ENCODE measurements at places on chromosomes 1 and 21. TPM values are rescaled to one million over a fixed set of nuclear protein-coding genes. Genes with fewer than 3 reads are reported as not detected.

Gene TDRD10
- 2.9 TPM for total RNA-seq

Gene PSRC1
- 5.9 TPM for total RNA-seq

Gene CLDN17
- not detected for total RNA-seq

Gene FRRS1
- total RNA-seq: 12.1 TPM

Gene FASLG
- total RNA-seq: not detected

Gene KRTAP13-1
- total RNA-seq: not detected

Gene SLFNL1
- 0.16 TPM for total RNA-seq

DNA sequence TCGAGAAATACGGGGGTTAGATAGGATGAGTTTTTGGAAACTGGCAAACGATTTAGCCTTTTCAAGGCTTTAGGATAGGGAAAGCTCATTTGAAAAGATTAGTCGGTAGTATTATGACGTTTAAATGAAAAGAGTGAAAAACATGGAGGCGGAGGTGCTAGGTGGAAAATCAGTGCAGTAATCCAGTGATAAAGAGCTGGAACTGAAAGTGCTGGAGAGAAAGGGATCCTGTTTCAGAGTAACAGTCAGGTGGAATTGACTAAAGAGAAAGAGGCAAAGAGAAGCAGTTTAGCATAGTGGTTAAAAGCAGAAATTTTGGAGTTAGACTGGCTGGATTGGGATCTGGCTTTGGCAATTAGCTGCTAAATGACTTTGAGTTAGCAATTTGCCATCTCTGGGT lies 945 bp downstream of the WDR3 start:
- H3K4me1 ChIP-seq: peaks cover 8% of the 10 kb centered on the region
- peak overlapping the region; percentile 83 for H3K27ac ChIP-seq
- H3K27me3 ChIP-seq: no peaks in the 10 kb centered on the region
- DNase-seq: no peak

DNA sequence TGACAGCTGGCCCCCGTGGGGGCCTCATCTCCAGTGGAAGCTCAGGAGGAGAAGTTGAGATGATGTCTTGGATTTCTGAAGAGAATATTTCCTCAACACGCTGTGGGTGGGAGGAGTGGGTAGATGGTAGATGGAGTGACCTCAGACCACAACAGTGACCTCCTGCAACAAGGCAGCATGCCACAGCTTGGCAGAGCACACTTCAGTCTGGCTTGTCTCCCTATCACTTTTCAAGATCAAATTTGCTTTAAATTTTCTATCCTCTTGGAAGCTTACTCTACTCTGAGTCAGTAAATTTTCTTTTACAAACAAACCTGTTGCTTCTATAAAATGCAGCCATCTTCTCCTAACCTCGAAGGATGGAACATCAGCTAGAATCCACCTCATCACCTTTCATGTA lies 59.7 kb downstream of the NTPCR start:
- H3K4me1 ChIP-seq: no peaks in the 10 kb centered on the region
- H3K4me3 ChIP-seq: no peak overlapping the region
- no peaks in the 10 kb centered on the region for H3K27me3 ChIP-seq
- no peak for DNase-seq
- no peaks in the 10 kb centered on the region for H3K36me3 ChIP-seq
- no peak overlapping the region for H3K27ac ChIP-seq

DNA sequence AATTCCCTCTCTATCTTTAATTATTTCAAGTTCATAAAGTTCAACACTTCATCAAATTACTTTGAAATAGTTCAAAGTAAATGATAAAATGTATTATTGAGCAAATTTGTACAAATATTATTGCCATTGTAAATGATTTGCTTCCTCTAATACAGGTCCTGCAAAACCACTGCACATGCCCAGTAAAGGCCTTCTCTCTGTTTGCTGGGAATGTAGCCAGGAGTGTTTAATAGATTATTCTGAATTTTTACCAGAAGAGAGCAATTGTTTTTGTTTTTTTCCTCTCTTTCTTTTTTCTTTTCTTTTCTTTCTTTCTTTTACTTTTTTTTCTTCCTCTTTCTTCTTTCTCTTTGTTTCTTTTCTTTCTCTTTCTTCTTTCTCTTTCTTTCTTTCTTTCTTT lies 486.3 kb downstream of the PTBP2 start:
- H3K27ac ChIP-seq: no peak overlapping the region
- H3K4me1 ChIP-seq: no peaks in the 10 kb centered on the region
- no peak overlapping the region for H3K4me3 ChIP-seq
- no peaks in the 10 kb centered on the region for H3K27me3 ChIP-seq
- no peak for DNase-seq

DNA sequence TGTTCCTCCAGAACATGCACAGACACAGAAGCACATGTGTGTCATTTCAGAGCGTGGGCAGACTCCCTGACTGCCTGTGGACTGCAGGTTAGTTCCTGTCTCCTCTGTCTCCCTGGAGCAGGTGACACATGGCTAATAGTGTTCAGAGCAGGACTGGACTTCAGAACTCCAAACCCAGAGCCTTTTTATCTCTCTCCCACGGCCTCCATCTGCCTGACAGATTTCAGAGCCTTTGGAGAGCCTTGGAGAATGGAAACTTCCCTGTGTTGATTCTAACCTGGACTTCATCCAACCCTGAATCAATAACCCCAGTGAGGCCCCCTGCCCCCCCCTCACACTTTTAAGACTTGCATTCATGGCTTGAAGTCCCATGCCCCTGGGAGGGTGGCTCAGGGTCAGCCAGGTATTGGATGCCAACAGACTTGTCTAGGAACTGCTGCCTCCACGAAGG lies 44.4 kb downstream of the C1orf198 start:
- H3K4me3 ChIP-seq: no peak overlapping the region
- H3K36me3 ChIP-seq: no peaks in the 10 kb centered on the region

DNA sequence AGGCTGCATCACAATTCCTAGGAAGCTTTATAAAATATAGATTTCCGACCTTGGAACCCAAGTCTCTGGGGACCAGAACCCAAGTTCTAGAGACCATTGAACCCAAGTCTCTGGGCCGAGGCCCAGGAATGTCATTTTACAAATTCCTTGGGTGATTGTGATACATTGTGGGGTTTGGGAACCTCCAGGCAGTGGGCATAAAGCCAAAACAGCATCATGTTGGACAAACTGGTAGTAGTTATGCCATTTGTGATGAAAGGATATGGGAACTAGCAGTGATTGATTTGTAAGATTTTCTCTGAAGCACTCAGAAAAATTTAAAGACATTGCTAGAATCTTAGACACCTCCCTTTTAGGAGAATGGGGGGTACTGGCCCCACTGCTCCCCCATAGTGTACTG lies 160.2 kb downstream of the HIVEP3 start:
- DNase-seq: no peak
- H3K27me3 ChIP-seq: no peaks in the 10 kb centered on the region
- H3K4me1 ChIP-seq: no peaks in the 10 kb centered on the region
- H3K36me3 ChIP-seq: no peaks in the 10 kb centered on the region
- H3K27ac ChIP-seq: no peak overlapping the region
- H3K4me3 ChIP-seq: no peak overlapping the region

DNA sequence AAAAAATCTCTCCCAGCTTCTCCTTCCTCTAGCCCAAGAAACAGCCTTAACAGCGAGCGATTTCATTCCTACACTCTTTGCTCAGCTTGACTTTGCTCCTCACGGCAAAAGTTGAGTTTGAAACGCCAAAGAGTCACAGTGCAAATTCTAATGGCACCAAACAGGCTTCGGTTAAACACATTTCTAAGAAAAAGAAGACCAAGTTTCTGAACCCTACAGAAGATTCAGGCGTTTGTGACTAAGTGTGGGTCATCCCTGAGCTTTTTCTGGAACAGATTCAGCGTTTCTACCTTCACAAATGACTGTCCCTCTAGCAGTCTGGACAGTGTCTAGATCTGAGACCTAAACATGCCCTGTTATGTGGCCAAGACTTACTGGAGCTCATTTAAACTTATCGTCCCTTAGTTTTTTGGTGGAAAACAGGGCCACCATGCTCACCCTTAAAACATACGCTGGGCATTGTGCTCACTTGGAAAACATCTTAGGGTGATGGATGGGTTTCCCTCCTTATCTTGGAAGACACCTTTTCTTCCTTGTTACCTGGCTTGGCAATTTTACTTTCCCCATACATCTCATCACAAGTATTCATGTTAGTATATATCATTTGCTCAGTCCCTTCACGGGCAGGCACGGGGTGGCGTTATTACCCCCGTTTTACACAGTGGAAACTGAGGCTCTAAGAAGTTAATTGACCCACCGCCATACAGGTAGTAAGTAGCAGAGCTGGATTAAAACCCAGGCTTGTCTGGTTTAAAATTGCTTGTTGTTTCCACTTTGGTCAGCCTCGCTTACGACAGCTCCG lies 1.0 kb downstream of the C1orf198 start:
- H3K36me3 ChIP-seq: no peaks in the 10 kb centered on the region
- H3K4me3 ChIP-seq: peak overlapping the region; percentile 91
- H3K27me3 ChIP-seq: no peaks in the 10 kb centered on the region

DNA sequence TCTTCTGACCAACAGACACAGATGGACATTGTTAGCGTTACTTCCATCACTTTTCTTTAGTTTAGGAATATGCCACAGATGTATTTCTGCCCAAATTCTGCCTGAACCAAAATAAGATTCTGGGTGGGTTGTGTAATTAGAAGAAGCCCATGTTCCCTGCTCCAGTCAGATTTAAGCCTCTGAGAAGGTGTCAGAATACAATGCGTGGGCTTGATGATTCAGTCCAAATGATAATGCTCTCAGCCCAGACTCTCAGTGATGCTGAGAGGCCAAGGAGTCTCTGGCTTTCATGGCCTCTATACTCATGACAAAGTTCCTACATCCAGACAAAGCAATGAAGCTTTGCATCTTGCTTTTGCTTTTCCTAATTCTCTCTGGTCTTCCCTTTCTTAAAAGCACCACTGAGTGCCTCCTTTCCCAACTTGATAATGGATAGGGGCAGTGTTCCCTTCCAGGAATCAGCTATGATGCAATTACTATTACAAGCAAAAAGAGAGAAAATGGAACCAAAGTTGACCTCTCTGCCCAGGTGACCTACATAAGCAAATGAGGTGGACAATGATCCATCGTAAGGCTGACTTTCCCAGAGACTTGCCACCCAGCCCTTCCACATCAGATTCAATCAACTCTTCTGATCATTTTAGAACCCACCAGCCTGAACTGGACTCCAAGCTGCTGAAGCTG lies 8.8 kb downstream of the SEC16B start:
- DNase-seq: no peak
- no peaks in the 10 kb centered on the region for H3K4me1 ChIP-seq
- no peaks in the 10 kb centered on the region for H3K36me3 ChIP-seq
- H3K4me3 ChIP-seq: no peak overlapping the region
- H3K27ac ChIP-seq: no peak overlapping the region

- peak overlapping the region; percentile 71 for H3K27ac ChIP-seq
- H3K27me3 ChIP-seq: no peaks in the 10 kb centered on the region
- H3K4me3 ChIP-seq: peak overlapping the region; percentile 57
- DNase-seq: no peak
- H3K4me1 ChIP-seq: peaks cover 4% of the 10 kb centered on the region
Observed at GRCh38 chr1:84303314-84303830, 1.9 kb downstream of the SAMD13 start.

DNA sequence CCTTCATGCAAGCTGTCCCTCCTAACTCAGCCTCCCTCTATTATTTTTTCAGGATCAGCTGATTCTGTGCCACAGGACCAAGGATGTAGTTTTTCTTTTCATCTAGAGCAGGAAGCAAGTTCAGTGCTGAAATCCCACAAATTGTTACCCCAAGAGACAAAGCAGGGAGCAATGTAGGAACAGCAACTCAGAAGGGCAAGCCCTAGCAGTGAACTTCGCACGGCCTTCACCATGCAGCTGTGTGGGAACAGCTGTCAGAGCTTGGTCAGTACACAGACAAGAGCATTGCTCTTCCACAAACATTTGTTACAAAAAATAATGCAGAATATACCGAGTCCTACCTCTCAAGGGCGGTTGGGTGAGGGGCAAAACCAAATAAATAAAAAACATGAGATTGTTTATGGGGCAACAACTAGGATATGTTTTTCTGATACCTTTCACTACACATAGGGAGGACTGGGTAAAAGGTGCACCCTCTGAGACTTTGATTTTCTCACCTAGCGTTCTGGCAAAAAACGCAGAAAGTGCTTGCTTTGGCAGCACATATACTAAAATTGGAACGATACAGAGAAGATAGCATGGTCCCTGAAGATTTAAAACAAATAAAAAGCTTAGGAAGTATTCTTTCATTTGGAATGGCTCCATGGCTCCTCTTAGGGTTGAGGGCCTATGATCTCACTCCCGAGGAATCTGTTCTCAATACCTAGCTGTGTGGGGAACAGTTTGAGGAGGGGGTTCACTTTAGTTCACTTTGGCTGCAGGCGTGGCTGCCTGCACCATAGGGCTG lies 37.1 kb upstream of the ANGPTL7 start:
- H3K27me3 ChIP-seq: no peaks in the 10 kb centered on the region
- no peaks in the 10 kb centered on the region for H3K36me3 ChIP-seq
- H3K27ac ChIP-seq: peak overlapping the region; percentile 54
- DNase-seq: no peak

All from breast epithelium (tissue), 4 donors.